ENCODE measurements at places on chromosomes 16 and 17. TPM values are rescaled to one million over a fixed set of nuclear protein-coding genes. Genes with fewer than 3 reads are reported as not detected.

DNA sequence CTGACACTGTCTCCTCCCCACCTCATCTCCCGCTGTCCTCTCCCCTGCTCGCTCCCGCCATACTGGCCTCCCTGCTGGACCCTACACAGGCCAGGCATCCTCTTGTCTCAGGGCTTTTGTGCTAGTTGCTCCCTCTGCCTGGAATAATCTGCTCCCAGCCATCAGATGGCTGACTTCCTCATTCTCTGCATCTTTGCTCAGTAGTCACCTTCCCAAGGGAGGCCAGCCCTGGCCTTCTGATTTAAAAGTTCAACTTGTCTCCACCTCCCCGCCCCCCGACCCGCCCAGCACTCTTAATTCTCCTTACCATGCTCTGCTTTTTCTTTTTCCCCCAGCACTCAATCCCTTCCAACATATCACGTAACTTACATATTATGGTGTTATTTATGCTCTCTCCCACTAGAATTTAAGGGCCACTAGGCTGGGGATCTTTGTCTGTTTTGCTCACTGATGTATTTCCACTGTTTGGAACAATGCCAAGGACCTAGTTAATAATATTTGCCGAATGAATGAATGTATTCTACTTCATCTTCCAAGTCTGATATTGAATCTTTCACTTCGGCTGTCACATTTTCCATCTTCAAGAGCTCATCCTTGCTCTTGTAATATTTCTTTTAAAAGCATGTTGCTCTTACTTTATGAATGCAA lies 178.3 kb downstream of the CDK5R1 start:
- no peak for DNase-seq

DNA sequence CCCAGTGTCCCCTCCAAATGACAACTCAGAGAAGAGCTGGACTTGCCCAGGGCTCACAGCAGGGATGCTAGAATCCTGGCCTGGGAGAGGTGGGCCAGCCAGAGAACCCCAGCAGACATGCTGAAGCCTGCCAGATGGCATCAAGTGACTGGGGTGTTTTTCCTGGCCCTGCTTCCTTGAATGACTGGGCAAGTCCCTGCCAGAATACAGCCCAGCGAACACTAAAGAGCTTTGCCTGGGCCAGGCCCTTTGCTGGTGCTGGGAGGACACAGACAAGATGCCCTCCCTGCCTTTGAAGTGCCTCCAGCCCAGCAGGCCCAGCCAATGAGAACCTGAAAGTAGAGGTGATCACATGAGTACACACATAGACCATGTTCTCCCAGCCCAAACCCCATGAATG lies 11.5 kb downstream of the ZNF319 start:
- no peak for DNase-seq

GRCh38 chr16:78005881-78006280 lies 16.5 kb upstream of the CLEC3A start:
- no peak for DNase-seq

GRCh38 chr17:8881606-8882005 lies 14.1 kb upstream of the PIK3R6 start:
- DNase-seq: no peak

- DNase-seq: no peak
Observed at GRCh38 chr16:5502467-5502869, 404.9 kb upstream of the EEF2KMT start.

Gene MYH13
- not detected for total RNA-seq

Gene ARHGAP44
- total RNA-seq: 0.10 TPM

Gene MEIOB
- 0.24 TPM for total RNA-seq
